CD4-positive, alpha-beta T cell treated with Interleukin-10 for 1 hour (primary cell): ENCODE measurements at places on chromosomes 4 and X.

DNA sequence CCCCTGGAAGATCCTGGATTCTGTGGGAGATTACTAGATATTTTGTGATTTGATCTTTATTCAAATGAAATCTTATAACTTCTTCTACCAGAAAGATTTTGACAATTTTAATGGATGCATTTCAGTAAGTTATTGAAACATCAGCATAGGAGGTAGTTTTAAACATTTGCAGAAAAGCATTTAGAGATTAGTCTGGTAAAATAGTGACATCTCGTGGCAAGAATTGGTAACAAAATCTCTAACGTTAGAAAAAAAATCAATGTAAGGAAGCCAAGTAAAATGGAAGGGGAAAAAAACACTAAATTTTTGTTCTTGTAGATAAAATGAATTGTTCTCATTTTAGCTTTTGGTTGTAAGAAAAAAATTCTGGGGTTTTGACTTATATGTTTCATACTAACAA, 73.3 kb downstream of the TASL start:
- DNase-seq: peak; percentile 6

GRCh38 chr4:3233391-3234071, 15.4 kb upstream of the MSANTD1 start:
- DNase-seq: no peak

DNA sequence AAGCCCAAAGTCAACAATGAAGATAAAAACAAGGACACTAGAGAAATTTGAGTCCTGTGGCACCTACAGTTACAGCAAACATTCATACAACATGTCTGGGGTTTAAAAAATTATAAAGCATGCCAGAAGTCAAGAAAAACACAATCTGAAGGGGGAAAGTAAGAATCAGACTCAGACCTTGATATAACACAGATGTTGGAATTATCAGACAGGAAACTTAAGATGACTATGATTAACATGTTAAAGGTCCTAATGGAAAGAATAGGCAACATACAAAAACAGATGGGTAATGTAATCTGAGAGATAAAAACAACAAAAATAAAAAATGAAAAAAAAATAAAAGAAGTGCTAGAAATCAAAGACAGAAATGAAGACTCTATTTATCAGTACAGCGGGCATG, 446.5 kb downstream of the SPRY1 start:
- no peak for DNase-seq

- no peak for DNase-seq
Observed at GRCh38 chr4:53767482-53767881, 176.2 kb upstream of the LNX1 start.

- DNase-seq: no peak
Observed at GRCh38 chrX:112935029-112935428, 94.4 kb upstream of the AMOT start.

DNA sequence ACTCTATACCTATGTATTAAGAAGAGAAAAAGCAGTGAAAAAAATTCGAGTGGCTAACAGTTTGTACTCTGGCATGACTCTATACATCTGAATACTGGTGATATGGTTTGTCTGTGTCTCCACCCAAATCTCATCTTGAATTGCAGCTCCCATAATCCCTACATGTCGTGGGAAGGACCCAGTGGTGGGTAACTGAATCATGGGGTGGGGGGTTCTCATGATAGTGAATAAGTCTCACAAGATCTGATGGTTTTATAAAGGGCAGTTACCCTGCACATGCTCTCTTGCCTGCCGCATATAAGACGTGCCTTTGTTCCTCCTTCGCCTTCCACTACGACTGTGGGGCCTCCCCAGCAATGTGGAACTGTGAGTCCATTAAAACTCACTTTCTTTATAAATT, 70.4 kb downstream of the LRBA start:
- no peak for DNase-seq

GRCh38 chr4:82043081-82043808, 330.5 kb downstream of the HNRNPD start:
- DNase-seq: no peak

DNA sequence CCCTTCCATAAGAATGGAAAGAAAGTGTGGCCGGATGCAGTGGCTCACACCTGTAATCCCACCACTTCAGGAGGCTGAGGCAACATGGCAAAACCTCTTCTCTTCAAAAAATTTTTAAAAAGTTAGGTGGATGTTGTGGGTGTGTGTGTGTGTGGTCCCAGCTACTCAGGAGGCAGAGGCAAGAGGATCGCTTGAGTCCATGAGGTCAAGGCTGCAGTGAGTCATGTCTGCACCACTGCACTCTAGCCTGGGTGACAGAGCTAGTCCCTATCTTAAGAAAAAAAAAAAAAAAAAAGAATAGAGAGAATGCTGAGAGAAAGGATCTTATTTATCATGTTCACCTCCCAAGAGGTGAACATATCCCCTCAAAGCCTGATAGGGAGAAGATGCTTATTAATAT, 492.1 kb upstream of the SMIM31 start:
- no peak for DNase-seq

GRCh38 chr4:135670548-135670947, 1469.0 kb upstream of the PABPC4L start:
- no peak for DNase-seq

DNA sequence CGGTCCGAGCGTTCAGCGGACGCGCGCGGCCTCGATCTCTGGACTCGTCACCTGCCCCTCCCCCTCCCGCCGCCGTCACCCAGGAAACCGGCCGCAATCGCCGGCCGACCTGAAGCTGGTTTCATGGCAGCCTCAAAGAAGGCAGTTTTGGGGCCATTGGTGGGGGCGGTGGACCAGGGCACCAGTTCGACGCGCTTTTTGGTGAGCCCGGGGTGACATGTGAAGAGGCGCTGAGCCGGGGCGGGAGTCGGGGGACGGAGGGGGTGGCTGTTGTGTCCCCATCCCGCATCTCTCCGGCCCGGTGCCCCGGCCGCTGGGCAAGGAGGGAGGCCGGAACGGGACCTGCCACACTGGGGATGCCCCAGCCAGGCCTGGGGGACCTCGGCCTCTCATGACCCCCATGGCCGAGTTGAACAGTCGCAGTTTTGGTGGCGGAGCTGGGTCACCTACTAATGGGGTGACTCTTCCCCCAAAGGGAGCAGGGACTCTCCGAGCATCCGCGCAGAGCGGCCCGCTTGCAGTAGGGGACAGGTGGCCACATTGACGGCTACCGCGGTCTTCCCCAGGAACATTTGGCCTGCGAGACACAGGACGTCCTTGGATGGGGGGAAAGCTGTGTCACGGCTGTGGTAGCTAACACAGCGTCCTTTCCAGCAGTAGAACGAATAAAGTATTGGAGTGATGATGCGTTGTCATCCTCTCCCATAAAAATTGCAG, at the start of gene GK:
Gene GK (plus strand): TSS at position 9 of the 717 bp plus-strand sequence. CDS start 115 bp downstream, at position 124.
- peak; percentile 28 for DNase-seq

GRCh38 chr4:187499956-187500355, 495.6 kb upstream of the ZFP42 start:
- DNase-seq: no peak

GRCh38 chr4:115119804-115120352, 6.5 kb upstream of the NDST4 start:
- DNase-seq: no peak
